Frontal cortex (tissue), 4 donors: ENCODE measurements at places on chromosomes 6 and 20. TPM values are rescaled to one million over a fixed set of nuclear protein-coding genes. Genes with fewer than 3 reads are reported as not detected.

DNA sequence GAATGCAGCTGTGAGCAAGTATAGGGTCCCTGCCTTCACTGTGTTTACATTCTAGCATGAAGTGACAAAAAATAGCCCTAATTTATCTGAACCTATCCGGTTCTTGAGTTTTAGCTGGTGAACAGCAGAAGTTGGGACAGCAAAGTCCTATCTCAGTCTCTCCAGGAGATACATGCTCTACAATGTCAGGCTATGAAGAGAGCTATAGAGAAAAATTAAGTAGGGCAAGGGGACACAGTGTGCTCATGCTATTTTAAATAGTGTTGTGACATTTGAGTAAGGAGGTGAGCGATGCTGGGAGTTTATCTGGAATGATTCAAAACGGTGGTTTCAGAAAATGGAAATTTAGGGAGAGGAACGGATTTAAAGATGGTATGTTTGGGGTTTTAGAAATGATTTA, 20.4 kb downstream of the SRPK1 start:
- DNase-seq = no peak

- DNase-seq = no peak
These were observed 135.0 kb downstream of the CLIC5 start for GRCh38 chr6:45880676-45881075.

DNA sequence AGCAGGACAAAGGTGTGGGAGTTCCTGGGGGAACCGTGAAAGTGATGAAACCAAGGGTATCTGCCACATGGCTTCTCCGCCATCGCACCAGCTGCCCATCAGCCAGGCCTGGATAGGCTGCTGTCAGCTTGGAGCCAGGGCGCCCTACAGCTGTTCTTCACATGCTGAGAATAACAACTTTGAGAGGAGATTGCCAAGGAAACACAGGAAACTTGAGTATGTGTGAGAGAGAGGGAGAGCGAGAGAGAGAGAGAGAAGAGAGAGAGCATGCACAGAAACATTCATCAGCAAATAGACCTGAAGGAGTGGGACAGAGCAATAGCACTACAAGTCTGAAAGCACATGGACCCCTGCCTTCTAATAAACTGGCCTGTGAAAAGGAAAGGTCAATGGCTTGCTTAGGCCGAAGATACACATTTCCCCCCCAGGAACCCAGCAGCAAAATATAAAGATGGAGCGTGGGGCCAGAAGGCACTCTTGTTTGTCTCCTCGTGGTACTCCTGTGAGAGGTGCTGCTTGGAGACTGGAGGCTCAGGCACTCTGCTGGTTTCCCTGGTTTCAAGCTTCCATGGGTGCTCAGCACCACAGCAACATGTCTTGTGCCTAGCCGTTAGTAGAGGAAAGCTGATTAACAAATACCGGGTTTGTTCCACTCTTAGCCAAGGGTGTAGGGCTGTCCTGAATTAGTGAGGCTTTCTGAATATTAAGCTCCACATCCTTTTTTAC, 53.0 kb downstream of the SNAP25 start:
- no peak for DNase-seq

DNA sequence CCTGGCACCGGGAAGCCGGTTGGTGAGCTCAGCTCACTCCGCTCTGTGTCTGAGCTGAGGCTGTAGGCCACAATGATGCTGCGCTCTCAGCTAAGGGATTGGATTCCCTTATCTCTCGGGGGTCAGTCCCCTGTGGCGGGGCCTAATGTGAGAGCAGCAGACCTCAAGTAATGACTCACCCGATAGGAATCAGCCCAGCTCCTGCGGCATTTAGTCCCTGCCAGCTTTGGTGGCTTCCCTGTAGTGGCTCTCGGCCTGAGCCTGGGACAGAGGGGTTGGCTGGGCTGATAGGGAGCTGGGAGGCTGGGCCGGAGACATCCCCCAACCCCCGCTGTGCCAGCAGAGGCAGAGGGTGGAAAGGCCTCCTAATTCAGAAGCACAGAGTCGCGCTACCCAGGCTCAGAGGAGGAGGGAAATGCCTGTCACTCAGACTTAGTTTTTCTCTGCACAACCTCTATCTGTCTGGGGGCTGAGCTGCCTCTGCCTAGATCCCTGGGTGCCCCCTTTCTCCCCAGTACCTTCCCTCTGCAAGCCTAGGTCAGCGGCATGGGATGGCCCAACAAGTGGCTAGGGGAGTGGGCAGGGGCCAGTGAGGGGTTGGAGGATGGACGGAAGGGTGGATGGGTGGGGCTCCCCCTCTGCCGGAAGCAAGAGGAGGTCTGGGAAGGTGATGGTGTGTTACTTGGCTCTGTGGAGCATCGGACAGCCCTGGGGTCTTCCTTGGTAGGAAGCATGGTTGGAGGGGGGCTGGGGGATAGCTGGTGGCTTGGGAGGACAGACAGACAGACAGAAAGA, 92.2 kb downstream of the CDH22 start:
- no peak for DNase-seq

GRCh38 chr6:88775866-88776571, 187.4 kb downstream of the RNGTT start:
- DNase-seq = no peak

DNA sequence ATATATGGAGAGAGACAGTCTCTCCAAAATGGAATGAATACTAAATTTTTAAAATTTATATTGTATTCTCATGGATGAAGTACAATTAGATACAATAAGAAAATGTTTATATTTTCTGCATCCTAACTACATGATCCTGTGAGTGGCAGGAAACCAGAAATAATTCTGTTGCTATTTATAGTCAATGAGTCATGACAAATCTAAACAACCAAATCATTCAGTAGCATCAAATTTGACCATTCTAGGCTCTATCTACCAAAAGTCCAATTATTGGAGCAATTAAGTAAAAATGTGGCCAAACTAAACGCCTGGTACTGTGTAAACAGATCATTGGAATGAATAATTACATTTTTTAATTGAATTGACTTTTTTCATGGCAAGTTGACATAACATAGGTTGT, 959.8 kb downstream of the EPHA7 start:
- no peak for DNase-seq

DNA sequence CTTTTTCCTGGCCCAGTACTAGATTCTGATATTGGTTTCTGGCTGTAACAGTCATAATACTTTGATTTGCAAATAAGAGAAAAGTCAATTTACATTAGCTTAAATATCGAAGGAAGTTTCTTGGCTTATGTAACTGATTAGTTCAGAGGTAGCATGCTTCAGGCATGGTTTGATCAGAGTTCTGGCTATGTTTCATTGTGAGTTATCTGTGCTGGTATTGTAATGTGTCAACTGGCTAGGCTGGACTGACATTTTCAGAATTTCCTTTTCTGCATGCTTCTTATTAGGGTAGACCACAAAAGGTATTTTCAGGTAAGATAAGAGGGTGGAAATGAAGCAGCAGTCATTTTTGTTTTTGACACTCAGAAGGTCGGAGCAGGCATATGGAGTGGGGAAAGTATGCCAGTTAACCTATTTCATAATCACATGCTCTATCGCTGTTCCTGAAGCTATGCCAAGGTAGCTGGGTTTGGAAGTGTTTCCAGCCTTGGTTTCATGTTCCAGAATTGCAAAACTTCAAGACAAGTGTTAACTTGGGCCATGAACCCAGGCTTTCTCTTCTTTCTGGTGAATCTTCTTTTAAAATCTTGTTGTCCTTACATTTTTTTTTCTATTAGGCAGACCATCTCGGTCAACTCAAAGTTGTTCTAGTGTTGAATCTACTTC, 244.9 kb downstream of the DHX35 start:
- no peak for DNase-seq

GRCh38 chr20:17940224-17940971, 28.2 kb downstream of the SNX5 start:
- DNase-seq = no peak

DNA sequence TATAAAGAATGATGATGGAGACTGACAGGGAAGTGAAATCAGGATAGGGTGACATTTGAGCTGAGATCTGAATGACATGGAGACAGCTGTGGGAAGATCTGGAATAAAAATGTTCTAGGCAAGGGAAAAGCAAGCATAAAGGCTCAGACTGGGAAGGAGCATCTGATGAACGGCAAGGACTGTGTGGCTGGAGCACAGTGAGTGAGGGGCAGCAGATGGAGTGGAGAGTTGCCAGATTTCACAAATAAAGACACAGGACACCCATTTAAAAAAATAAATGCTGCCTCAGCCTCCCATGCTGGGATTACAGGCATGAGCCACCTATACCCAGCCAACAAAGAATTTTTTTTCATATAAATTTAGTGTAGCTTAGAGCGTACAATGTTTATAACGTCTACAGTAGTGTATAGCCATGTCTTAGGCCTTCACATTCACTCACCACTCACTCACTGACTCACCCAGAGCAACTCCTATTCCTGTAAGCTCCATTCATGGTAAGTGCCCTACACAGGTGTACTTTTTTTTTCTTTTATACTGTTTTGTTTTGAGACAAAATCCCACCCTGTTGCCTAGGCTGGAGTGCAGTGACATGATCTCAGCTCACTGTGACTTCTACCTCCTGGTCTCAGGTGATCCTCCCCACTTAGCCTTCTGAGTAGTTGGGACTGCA, 2.4 kb upstream of the ZBTB24 start:
- DNase-seq = no peak

GRCh38 chr6:11865680-11866300, 87.2 kb upstream of the ADTRP start:
- DNase-seq = no peak

Gene FAXC
- 41.6 TPM for total RNA-seq

Gene POLR1C
- 27.7 TPM for total RNA-seq

Gene GPR6
- 7.3 TPM for total RNA-seq
